ENCODE measurements at places on chromosomes 1 and 21.

GRCh38 chr1:33512226-33513011 lies 40.0 kb downstream of the ZSCAN20 start:
- no peak for DNase-seq

GRCh38 chr1:99969729-99970621 lies at the start of gene SLC35A3:
Gene SLC35A3 (plus strand): TSS chr1:99969996. CDS start chr1:99993555, 23,559 bp downstream.
- DNase-seq: no peak

DNA sequence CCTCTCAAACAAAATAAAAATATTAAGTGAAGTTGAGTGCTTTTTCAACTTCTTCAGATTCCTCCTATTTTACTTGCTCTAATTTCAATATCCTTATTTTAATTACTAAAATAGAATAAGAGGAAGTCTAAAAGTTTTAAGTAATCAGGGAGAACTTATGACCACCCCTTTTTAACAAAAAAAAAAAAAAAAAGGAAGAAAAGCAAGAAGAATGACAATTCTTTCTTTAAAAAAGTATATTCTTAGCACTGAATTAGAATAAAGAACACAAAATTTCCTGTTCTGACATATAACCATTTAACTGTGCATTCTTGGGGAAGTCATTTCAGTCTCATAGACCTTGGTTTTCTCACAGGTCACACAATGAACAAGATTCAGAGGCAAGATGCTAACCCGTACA lies 46.8 kb downstream of the SAMSN1 start:
- no peak for DNase-seq

DNA sequence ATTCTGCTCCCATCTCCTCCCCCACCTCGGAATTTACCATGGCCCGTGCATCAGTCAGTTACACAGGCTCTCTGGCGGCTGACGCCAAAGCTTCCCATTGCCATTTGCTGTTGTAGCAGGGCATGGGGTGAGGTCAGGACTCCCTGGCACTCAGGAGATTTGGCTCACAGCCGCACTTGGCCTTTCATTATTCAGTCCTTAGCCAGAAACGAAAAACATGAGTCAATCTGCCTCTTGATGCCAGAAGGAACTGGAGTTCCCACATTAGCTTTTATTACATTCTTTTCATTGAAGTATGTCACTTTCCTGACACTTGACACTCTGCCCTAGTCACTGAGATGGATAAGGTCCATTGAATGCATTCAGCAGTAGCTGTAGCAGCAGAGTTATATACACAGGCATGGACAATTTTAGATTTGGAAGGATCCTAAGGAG lies 260.6 kb downstream of the CACNA1E start:
- no peak for DNase-seq

DNA sequence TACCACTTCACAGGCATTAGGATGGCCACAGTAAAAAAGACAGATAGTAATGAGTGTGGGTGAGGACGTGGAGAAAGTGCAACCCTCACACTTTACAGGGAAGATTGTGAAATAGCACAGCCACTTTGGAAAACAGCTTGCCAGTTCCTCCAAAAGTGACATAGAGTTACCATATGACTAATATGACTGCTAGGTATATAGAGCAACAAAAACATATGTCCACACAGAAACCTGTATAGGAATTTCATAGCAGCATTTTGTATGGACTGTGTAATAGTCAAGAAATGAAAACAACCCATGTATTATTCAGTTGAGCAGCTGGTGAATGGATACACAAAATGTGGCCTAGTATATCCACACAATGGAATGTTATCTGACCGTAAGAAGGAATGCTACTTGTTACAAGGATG lies 30.4 kb upstream of the LBR start:
- peak; percentile 27 for DNase-seq

DNA sequence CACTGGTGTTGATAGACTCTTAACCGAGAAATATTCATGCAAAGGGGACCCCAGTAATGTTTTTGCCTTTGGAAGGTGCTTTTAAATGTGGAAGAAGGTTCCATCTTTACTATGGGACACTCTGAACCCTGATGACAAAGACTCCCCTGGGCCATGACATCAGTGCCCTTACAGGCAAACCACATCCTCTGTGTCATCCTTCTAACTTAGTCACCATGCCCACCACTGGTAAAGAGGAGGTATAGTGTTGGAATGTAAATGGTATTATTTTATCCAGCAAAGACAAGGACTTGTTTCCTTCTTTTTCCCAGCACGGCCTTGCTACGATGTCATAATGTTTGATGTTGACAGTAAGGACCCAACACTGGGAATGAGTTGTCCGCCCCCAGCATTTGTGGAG lies 12.6 kb downstream of the METTL13 start:
- DNase-seq: peak; percentile 56

- DNase-seq: no peak
Measured at GRCh38 chr1:10835421-10835820, 39.0 kb upstream of the CASZ1 start.

DNA sequence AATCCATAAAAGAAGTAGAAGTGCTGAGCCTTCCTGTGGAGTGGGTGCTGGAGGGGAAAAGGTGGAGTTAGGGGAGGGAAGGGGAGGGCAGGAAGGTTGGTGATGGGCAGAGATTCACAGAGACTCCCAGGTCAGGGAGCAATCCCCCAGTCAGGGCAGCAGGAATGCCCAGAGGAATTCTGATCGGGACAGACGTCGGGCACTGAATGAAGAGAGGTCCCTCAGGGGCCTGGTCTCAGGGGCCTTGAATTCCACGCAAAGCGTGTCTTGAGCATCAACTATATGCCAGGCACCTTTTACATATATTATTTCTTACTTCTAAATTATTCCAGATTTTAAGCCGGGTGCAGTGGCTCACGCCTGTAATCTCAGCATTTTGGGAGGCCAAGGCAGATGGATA lies 7.2 kb upstream of the PADI1 start:
- no peak for DNase-seq

- DNase-seq: no peak
Measured at GRCh38 chr1:232524056-232524455, 105.9 kb downstream of the SIPA1L2 start.

DNA sequence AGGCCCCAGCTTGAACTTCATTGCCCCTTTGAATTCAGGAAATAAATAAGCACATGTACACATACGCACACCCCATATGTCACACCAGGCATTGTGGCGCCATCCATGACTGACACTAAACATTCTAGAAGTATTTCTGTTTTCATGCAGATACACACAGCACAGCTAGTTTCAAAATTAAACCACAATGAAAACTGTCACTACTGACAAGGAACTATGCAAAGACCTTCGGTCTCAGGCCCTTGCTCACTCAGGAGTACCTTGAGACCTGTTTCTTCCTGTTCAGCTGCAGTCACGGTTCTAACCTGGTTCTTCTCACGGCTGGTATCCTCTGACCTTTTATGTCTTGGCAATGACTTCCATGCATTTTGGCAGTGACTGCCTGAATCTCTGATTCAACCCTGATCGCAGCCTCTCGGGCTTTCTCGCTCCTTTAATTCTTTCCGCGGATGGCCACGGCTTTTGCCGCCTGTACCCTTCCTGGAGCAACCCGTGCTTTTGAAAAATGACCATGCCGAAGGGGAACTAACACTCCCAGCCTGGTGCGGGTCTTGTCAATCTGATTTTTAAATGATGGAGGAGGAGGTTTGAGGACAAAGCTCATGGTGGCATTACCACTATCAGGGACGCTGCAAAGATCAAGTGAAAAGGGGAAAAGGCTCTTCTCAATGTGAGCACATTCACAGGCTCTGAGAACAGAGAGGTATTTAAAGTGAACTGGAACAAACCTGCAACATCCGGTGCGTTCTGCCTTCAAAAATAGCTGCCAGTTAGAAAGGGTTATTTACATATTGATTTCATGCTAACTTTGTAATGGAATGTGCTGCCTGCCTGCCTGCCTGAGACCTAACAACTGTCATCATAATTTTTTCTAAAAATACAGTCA lies 384.6 kb downstream of the RRAGC start:
- no peak for DNase-seq

DNA sequence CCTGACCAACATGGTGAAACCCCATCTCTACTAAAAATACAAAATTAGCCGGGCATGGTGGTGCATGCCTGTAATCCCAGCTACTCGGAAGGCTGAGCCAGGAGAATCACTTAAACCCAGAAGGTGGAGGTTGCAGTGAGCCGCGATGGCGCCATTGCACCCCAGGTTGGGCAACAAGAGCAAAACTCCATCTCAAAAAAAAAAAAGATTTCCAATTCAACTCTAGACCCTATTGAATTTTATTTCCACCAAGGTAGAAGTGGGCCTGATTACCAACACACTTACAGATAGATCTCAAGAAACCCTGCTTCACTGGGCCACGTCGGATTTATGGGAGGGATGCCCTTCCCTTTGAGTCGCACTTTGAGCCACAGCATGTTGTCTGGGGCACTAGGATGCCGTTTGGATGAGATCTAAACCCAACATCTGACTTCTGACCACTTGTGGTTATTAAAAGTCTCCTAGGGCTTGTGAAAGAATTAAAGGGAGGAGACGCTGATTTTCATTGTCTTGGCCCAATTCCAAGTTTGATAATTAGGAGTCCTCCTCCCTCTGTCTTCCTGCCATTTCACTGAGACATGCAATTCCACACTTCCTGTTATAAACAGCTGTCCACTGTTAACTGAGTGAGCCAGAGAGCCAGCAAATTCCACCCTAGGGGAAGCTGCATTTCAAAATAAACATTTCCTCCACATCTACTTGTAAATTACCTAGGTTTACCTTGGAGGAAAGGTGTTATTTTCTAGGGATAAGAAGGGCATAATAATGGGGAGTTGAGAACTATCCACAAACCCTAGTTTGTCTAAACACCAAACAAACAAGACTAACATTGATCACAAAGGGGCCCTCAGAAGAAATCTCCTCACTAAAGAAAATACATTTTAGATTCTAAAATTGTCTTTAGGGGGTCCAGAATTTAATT lies 5.2 kb upstream of the RERE start:
- DNase-seq: peak; percentile 97
